Lower lobe of right lung (tissue), 2 donors: ENCODE measurements at places on chromosomes 13 and 19.

DNA sequence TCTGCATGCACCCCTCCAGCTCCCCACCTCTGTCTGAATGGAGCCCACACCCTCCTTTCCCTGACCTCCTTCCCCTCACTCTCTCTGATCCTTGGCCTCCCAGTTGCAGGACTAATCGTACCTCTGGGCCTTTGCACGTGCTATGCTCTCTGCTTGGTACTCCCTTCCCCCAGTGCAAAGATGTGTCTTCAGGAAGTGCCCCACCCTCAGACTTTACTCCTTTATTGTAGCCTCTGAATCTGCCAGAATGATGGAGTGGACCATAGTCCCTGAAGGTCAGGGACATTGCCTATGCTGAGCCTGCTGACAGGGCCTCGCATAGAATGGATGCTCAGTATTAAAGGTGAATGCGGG lies 1.3 kb upstream of the JUND start:
- no peak for DNase-seq

DNA sequence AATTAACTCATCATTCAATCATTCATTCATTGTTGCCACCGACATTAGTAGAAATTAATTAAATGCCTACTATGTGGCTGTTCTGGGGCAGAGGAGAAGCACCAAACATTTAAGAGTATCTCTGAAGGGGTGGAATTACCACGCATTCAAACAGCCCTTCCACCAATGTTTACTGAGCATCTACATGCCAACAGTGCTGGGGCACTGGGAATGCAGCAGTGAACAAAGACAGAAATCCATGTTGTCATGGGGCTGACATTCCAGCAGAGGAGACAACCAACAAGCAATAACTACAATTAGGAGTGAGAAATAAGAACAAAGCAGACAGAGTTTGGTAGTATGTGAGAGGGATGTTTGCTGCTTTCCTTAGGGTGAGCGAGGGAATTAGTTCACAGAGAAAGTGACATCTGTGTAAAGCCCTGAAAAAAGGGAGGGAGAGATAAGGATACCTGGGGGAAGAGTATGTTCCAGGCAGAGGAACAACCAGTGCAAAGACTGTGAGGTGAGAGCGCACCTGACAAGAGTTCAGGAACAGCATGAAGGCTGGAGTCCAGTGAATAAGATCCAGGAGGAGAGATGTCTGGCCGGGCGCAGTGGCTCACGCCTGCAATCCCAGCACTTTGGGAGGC lies 1.3 kb upstream of the PAK4 start:
- DNase-seq: no peak

DNA sequence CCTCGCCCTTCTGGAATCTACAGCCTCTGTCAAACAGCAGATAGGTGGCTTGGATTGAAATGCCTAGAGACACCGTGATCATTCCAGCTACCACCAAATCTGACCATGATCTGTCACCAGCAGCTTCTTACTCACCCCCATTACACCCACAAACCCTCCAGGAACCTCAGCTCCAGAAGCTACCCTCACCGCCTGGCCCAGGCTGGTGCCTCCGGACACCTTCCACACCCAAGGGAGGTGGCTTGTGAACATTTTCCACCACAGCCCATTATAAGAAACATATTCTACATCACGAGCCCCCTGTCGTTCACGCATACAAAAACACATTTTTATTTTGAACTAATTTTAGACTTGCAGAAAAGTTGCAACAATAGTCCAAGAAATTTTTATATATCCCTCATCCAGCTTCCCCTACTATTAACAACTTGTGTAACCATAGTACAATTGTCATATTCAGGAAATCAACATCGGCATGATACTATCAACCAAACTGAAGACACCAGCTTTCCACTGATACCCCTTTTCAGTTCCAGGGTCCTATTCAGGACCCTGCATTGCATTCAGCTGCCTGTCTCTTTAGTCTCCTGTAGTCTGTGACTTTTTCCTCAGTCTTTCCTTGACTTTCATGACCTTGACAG lies 15.4 kb upstream of the UBE2L5 start:
- DNase-seq: no peak

GRCh38 chr13:20828539-20829364 lies 55.0 kb upstream of the EEF1AKMT1 start:
- DNase-seq: no peak

GRCh38 chr19:9171393-9171991 lies 7.3 kb upstream of the OR7D2 start:
- no peak for DNase-seq

DNA sequence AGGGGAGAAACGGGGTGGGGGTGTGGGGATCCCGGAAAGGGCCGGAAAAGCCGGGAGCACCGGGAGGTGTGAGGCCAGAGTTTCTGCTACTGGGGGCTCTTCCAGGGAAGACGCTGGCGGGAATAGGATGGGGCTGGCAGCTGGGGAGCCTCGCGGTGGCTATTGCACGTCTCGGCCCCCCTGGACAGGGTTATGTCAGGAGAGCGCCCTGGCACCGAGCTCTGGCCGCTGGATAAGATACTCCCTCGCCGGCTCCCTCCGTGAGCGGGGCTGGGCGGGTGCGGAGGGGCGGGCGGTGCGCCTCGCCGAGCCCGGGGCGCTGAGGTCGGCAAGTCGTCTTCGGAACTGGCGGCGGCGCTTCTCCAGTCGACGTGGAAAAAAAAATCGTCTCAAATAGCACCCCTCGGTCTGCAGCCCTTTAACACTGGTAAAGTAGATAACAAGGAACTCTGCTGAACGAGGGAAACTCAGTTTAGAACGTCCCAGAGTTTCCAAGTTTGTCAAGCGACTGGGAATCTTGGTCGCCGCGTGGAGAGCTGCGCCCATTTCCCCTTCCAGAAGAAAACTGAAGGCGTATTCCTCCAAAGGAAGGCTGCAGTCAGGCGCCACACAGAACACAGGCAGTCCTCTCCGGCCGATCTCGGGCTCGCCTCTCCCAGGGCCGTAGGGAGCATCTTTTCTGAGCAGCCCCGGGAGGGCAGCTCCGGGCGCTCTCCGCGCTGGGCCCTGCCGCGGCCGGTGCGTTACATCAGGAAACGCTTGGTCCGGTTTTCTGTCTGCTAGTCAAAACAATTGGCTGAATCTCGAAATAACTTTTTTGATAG lies 115.1 kb downstream of the KCNRG start:
- DNase-seq: peak; percentile 66

DNA sequence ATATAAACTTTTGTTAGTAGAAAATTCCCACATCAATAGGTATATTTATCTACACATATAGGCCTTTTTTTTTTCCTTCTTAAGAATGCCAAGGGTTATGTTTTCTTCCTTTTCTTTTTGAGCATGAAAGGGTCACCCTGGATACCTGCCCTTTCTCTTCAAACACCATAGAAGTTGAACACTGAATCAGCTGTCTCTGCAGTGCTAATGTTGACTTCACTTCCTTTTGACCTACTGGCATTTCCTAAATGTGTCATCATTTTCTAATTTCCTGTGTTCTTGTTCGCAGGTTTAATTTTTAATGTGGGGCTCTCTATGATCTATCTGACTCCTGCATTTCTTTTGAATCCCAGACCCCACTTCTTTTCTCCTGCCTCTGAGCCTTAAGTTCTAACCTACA lies 532.0 kb downstream of the GPC6 start:
- no peak for DNase-seq

DNA sequence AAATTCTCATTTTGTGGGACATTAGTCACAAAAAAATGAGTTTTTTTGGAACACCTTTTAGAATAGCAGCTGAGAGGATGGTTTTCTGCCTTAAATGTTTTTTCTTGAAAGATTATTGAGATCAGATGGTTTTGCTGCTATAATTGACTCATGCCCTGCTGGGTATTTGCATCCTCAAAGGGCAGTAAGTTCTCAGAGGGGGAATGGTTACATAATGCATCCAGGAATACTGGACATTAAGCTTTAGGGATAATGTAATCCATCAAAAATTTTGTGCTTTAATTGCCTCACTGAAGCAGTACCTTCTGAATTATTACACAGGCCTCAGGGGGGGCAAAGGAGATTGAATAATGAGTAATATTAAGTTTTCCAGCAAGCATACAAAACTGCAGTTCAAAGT lies 866.3 kb upstream of the SPRY2 start:
- DNase-seq: no peak

DNA sequence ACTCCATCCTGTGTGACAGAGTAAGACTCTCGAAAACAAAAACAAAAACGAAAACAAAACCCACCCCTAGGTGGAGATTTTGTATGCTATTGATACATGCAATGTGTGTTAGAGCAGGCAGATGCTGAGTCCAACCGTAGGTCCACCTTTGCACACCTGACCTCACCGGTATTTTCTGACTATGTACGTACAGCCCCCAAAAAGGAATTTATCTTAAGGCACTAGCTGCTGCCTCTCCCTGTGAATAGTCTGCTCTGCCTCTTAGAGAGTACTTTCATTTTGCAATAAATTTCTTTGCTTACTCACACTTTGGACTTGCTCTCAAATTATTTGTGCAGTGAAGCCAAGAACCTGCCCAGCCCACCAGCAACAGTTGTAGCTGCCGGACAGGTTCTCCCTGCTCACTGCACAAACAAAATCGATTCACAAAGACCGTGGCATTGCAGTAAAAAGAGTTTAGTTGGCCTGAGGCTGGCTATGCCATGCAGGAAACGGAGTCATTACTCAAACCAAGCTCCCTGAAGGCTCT lies 8.2 kb upstream of the ZNF77 start:
- DNase-seq: peak; percentile 71

GRCh38 chr19:49801966-49802661 lies 11.0 kb downstream of the FUZ start:
- no peak for DNase-seq

- DNase-seq: no peak
These were observed 79.2 kb upstream of the CACNA1A start for GRCh38 chr19:13585512-13585911.

DNA sequence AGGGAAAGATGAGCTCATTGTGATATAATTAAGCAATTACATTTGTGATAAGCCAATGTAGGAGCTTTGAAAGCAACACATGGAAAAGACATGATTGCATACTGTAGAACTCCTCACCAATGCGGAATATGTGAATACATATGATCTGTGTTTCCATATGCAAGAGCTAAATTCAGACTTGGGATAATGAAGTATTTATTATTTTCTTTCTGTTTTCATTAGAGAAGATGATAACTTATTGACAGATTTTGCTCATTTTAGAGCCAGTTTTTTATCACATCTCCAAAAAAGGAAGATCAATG lies 14.2 kb downstream of the FAM124A start:
- no peak for DNase-seq

- DNase-seq: no peak
These were observed 9.8 kb downstream of the DDX39A start for GRCh38 chr19:14409146-14410023.

GRCh38 chr13:48506092-48506701 lies 26.7 kb downstream of the RCBTB2 start:
- DNase-seq: no peak

DNA sequence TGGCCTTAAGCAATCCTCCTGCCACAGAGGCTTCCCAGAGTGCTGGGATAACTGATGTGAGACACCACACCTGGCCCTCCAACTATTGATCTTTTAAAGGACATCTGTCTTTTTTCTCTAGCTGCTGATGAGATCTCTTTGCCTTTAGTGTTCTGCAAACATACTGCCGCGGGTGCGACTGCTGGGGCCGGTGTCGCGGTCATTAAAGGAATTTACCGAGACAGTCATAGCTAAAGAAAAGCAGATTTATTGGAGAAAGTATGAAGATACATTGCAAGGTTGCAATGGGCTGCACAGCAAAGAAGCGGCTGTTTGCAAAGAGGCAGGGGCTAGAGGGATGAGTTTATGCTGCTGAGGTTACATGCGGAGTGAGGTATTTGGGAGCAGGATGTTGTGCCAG lies 31.2 kb upstream of the LRRC4B start:
- DNase-seq: no peak

GRCh38 chr19:33872445-33873320 lies 76.0 kb downstream of the KCTD15 start:
- no peak for DNase-seq

DNA sequence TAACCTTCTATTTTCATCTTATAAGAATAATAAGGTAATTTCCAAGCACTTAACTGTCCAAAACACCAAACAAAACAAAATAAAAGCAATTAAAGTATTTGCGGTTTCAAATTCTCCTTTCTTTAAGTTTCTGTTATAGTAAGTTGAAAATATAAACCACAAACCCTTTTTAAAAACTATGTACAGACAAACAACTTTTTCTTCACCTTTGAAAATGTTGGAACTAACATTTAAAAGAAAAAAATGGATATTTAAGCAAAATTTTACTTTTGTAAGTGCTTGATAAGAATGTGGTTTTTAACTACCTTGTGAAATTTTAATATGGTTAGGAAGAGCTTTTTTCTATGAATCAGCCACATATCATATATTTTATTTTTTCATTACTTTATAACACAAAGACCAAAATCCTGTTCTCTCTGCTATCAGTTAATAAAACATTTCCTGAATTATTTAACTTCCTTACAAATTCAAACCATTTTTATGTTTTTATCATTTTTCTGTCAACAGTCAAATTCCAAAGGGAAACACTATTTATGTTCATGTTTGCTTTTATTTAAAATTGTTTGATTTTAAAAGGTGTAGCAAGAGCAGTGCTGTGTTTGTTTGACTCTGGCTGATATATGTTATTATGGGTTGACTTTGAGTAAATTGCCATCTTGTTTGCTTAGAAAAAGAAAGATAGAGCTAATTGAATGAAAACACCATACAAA lies 554.1 kb upstream of the KLHL1 start:
- no peak for DNase-seq

- no peak for DNase-seq
These were observed 24.4 kb downstream of the SLC25A15 start for GRCh38 chr13:40813667-40814454.

DNA sequence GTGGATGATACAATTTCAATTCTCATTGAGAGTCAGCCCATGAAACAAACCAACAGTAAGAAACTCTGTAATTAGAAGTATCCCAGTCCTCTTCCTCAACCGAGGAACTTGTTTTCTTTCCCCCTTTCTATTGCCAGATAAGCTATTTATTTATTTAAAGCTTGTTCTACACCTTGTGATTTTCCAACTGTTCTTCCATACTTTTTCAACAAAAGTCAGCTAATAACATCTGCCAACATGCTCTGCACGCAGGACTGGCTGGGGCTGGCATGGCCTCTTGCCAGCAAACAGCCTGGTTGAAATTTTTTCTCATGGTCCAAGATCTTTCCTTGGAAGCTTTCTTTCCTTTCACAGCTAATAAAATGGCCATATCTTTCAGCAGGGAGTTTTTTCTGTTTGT lies 2.9 kb upstream of the IRS2 start:
- DNase-seq: no peak
